ENCODE measurements at places on chromosomes 7 and 10.

- DNase-seq: peak; percentile 61
These were observed 99.5 kb downstream of the CAMK1D start for GRCh38 chr10:12448729-12449391.

DNA sequence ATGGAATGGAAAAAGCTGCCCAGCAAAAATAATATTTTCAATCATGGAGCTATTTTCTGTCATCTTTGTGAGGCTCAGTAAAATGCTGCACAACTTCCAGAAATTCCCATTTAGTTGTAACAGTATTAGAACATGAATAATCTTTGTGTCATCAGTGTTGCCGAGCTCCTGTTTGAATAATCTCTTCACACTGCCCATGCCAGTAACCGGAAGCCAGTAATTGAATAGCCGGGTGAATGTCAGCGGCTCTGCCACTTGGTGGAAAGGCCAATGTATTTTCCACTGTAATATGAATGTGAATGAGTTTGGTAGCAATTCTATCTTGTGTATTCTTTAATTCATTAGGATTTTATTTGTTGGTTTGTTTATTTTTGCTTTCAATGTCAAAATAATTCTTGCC lies 172.5 kb upstream of the INSYN2A start:
- DNase-seq: no peak

DNA sequence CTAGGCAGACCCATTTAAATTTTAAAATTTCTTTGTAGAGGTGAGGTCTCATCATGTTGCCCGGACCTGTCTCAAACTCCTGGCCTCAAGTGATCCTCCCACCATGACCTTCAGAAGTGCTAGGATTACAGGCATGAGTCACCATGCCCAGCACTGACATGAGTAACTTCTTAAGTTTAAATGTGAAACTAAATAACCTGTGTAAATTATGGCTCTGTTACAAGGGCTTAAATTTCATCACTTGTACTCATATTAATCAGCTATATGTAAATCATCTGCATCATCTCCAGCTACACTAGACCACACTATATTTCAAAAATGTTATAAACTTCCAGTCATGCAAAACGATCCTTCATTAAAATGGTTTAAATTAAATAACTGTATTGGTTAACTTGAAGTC lies 56.1 kb downstream of the ATAD1 start:
- peak; percentile 25 for DNase-seq

DNA sequence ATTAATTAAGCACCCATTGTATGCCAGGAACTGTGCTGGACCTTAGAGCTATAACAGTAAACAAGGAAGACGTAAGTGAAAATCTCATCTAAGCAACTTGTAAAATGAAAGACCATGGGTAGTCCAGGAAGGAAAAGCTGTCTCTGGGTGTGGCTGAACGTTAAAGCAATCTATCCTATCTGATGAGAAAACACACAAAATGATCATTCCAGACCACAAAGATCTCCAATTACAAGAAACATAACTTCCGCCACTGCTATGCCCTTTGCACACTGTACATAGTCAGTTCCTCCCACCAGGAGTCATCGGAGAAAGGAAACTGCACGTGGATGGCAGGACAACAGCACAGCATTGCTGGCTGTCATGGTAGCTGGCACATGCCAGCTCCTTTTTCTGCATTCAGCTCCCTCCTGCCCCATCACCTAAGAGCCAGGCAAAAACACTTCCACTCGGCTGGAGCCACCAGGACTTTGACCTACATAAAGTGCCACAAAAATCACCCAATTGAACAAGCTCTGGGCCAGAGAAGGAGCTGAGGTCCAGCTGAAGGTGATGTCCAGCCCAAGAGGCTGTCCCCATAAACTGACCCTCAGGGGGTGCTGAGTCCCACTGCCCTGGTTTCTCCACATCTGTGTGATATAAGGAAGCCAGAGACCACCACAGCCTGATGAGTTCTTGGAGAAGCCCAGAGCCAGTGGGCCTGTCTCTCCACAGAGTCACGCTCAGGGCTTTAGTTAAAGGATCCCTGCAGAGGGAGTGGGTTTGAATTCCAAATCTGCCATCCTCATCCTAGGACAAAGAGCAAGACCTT lies 56.4 kb downstream of the STEAP1B start:
- DNase-seq: no peak

GRCh38 chr10:113967126-113967525 lies 76.5 kb upstream of the ADRB1 start:
- no peak for DNase-seq

GRCh38 chr10:70272925-70273316 lies 10.9 kb downstream of the NPFFR1 start:
- no peak for DNase-seq

GRCh38 chr10:100923580-100923979 lies 10.8 kb downstream of the SLF2 start:
- DNase-seq: no peak

DNA sequence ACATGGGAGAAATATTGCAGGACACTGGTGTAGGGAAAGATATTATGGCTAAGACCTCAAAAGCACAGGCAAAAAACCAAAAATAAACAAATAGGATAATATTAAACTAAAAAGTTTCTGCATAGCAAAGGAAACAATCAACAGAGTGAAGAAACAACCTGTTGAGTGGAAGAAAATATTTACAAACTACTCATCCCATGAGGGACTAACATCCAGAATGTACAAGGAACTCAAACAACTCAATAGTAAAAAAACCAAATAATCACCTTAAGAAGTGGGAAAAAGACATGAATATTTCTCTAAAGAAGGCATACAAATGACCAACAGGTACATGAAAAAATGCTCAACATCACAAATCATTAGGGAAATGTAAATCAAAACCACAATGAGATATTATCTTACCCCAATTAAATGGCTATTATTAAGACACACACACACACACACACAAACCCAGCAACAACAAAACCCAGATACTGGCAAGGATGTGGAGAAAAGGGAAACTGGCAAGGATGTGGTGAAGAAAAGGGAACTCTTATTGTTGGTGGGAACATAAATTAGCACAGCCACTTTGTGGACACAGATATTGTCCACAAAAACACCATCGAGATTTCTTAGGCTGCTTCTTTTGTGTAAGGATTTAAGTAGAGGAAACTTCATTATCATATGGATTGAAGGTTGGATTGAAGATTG lies 9.8 kb upstream of the RAB18 start:
- no peak for DNase-seq

DNA sequence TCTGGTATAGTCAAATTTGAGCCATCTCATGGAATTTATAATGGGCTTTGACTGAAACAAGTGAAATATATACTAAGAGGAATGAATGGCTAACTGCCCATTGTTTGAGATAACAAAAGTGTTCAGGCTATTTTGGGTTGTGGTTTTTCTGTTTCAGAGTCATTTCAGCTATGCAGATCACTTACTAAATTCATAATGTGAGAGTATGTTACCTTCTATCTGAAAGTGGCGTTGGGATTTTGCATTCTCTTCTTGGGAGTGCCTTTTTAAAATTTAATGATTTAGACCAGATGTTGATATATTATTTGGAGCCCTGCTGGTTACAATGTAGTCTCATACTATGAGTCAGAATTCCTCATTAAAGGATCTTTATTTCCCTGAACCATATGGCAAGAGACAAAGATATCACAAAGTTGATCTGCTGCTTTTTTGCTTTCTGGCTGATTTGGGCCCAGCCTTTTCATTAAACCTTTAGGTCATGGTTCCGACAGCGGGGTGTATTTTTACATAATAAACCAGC lies 10.4 kb downstream of the VCL start:
- DNase-seq: no peak

- no peak for DNase-seq
These were observed 521.0 kb downstream of the KIF20B start for GRCh38 chr10:90222372-90222771.
